ENCODE measurements at places on chromosomes 11 and 22.

GRCh38 chr11:10933455-10934292 is 75.8 kb upstream of the ZBED5 start:
- DNase-seq = peak; percentile 76

GRCh38 chr11:133988686-133989410 is 32.1 kb upstream of the IGSF9B start:
- no peak for DNase-seq

GRCh38 chr11:68051191-68052136 is 12.6 kb downstream of the TCIRG1 start:
- DNase-seq = no peak

DNA sequence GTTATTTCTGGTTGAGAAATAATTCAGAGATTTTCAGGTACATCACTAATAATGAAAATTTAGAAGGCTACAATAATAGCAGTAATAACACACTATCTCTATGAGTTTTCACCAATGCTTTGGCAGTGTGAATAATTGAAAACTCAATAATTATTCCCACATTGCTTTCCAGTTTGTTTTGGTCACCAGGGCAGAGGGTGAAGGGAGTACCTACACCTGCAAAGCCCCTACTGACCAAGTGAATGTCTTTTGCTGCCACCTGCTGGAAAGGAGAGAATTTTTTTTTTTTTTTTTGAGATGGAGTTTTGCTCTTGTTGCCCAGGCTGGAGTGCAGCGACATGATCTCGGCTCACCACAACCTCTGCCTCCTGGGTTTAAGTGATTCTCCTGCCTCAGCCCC is 3.2 kb downstream of the NELL1 start:
- no peak for DNase-seq

- no peak for DNase-seq
Measured at GRCh38 chr11:75780888-75781287, 12.3 kb downstream of the DGAT2 start.

DNA sequence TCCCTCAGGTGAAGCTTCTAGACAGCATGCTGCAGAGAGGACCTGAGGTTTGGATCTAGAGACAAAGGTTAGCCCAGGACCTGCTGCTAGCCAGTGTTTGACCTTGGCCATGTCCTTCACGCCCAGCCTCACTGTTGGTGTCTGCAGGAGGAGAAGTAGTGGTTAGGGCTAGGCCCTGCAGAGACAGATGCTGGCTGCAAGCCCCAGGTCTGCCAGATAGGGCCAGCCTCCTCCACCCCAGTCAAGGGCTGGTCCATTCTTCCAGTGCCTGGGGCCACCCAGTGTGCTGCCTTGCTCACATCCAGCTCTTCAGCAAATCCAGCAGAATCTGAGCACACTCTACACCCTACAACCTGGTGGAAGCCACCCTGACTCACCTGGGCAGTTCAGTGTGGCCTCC is 21.5 kb upstream of the MIEF1 start:
- DNase-seq = no peak

- DNase-seq = no peak
Measured at GRCh38 chr22:44554411-44554810, 56.4 kb upstream of the RTL6 start.

- no peak for DNase-seq
Measured at GRCh38 chr11:132402071-132402684, 1031.8 kb downstream of the NTM start.

GRCh38 chr22:27406389-27406861 is 395.1 kb downstream of the MN1 start:
- DNase-seq = no peak

DNA sequence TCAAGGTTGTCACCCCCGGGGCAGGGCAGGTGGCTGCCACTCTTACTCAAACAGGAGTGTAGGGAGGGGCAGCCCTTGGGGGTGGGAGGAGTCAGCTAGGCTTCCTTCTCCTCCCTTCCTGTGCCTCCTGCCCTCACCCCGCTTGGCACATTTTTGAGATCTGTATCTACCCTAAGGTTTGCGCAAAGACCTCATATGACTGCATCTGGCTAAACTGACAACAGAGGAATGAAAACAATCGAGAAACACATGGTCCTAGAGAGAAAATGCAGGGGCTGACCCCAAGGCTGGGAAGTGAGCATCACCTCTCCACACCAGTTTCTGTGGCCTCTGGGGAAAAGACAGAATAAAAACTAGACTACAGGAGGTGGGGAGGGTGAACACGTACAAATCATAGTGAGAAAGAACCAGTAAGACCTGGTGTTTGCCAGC is 28.1 kb downstream of the IGSF9B start:
- DNase-seq = no peak

DNA sequence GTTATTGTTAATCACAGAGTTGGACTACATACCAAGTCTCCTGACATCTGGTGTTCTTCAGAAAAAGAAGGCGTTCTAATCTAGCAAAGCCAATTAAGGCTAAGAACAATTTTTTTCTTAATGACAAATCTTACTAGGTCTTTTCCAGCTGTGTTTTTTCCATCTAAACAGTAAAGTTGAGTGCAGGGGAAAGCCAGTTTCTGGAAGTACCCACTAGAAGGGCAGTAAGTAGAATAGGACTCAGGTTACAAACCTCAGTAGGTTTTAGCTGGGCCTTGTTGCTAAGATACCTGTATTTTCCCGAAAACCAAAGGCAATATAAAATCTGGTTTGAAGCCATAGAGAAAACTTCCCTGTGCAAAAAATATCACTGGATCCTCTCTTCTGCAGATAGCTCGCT is 351.9 kb downstream of the ETS1 start:
- no peak for DNase-seq

GRCh38 chr22:24304062-24304675 is 33.5 kb downstream of the SPECC1L start:
- DNase-seq = no peak

- no peak for DNase-seq
Measured at GRCh38 chr11:116122697-116123472, 618.7 kb upstream of the CADM1 start.

- no peak for DNase-seq
Measured at GRCh38 chr11:13958641-13959400, 3.7 kb upstream of the SPON1 start.

- no peak for DNase-seq
Measured at GRCh38 chr11:69075421-69076128, 26.8 kb downstream of the TPCN2 start.

DNA sequence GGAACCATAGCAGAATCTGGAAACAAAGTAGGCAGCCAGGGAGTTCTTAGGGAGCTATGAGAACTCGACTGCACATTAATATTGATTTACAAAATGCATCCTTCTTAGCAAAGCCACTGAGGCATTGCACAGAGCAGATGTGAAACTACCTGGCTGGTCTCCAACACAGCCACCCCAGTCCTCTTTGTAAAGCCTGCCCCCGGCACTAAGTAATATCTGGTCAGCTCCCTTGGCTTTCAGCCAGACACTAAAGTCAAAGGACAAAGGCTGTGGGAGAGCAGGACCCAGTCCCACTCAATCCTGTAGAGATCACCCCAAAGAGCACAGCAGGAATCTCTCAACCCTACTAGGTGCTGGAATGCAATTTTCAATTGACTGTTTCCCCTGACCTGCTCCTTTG is 12.8 kb downstream of the XRRA1 start:
- no peak for DNase-seq

DNA sequence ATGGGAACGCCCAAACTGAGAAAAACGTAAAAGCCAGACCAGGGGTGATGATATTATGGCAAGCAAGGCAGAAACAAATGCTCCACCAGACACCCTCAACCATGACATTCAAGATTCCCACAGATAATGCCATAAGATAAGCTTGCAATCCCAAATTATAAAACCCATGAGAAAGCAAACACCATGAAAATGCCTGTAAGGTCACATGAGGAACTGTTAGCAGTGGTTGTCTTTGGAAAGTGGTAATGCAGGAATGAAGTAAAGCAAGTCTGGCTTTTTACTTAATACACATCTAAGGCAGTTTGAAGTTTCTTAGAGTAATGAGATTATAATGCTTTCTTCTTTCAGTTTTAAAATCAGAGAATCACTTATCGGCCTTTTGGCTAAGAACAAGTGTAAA is 111.0 kb downstream of the MN1 start:
- DNase-seq = no peak

- no peak for DNase-seq
Measured at GRCh38 chr11:118258410-118258809, 5.7 kb downstream of the MPZL2 start.

DNA sequence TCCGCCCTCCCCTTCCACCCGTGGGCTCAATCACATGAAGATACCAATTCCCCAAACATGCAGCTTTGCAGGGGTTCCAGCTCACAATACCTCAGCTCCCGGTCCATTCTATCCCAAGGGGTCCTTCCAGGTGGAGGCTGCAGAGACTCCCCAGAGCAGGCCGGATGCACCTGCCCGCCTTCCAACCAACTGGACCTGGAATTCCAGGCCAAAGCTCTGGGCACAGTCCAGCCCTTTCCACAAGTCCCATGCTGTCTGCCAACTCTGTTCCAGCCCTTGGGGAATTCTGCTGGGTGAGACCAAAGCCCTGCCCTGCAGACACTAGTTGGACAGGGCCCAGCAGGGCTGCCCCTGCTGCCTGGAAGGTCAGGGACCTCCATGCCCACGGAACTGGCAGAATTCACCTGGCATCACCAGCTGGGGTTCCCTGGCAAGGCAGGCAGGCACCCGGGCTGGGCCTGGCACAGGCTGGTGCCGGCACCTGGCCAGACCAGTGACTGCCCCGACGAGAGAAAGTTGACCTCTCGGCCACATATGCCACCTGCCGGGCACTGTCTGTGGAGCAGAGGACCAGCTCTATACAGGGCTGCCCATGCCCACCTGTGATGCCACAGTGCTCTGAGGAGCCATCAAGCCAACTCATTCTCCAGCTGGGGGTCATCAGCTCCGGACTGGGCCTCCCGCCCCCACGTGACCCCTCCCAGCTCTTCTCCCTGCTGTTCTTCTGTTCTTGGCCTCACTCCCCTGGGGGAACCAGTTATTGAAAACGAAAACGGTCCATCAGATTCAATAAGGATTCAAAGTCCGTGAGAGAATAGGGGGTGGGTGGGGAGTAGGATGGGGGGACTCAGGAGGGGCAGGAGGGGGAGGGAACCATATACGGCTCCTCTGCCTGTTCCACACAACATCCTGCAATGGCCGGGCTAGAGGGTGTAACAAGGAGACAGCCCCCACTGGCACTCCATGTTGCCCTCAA is 4.7 kb downstream of the SYT7 start:
- no peak for DNase-seq

DNA sequence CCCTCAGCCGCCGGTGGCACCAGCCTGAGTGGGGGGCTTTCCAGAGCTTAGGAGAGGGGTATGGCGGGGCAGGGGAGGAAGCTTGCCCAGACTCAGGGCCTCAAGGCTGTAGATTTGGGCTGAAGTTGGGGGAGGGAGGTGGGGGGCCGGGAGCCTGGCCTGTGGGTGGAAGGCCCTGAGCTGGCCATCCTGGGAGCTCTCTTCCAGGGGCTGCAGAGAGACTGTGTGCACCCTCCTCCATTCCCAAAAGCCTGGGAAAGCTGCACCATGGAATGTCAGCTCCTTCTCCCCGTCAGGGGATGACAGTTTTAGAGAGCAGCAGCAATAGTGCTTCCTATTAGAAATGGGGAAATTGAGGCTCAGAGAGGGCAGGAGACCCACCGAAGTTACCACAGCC is 1.0 kb downstream of the SYT12 start:
- no peak for DNase-seq

GRCh38 chr11:25068451-25068850 is 571.6 kb downstream of the LUZP2 start:
- DNase-seq = no peak

GRCh38 chr22:39808081-39808480 is 85.5 kb downstream of the ENTHD1 start:
- DNase-seq = no peak

DNA sequence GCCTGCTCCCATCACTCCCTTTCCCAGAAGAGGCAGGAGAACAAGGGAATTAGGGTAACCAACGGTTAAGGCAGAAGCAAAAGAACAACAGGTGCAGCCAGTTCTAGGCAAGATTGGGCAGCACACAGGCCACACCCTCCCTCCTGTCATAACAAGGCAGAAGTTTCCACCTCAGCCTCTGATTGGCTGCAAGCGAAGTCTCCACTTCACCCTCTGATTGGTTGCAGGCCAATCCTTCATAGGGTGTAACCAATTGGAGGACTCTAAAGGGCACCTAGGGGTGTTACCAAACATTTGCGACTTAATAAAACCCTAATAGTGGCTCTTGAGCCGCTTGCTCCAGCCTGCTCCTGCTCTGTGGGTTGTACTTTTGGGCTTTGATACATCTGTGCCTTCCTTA is 153.8 kb downstream of the CACNA1I start:
- no peak for DNase-seq

DNA sequence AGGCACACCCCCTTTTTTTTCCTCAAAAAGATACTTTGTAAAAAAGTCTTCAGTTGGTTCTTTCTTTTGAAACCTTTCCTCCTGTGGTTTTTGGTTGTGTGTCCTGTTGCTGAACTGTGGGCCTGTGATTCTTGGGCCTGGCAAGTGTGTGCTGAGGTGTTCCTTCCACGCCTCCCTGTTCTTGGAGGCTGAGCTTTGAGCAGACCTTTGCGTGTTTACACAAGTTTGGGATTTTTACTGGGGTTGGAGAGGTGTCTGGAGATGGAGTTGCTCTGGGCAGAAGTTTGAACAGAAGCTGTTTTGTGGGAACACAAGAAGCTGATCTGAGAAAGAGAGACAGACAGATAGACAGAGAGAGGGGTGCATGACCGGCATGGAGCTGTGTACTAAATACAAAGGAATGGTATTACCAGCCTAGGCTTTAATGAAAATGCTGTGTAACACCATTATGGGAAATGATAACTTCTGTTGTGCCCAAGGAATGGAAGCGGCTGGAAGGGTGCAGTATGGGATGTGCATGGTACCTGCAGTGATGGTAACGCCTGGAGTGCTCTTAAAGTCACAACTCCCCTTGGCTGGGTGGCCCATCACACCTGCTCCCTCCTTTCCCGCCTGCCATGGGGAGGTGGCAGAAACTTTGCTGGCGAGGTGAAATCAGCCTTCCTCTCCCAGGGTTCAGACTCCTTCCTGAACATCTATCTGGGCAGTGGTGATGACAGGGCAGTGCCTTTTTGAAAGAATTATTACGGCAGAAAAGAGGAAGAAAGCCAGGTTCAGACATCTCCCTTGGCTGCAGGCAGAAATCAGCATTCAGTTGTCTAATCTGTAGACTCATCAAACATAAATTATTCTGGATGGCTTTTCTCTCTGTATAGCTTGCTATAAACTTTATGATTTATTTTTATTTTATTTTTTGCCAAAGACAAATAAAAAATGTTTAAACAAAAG is 70.4 kb downstream of the LDLRAD3 start:
- no peak for DNase-seq

DNA sequence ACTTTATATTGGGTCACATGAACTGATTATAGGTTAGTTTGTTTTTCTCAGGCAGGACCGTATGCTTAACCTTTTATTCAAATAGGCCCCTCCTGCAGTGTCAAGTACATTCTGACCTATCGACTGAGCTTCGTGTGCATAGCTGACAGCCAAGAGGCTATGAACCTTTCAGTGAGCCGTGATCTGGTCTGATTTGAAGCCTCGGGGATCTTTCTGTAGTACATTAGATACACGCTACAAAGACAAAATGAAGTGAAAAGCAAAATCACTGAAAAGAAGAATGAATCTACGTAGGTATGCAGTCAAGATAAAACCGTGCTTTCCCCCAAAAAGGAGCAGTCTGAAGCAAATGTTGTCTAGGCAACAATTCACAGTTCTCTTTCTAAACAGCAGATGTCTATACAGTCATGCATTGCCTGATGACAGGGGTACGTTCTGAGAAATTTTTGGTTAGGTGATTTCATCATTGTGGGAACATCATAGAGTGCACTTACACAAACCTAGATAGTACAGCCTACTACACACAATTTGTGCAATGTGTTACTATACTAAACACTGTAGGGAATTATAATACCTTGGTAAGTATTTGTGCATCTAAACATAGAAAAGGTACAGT is 18.1 kb downstream of the JHY start:
- no peak for DNase-seq

- DNase-seq = no peak
Measured at GRCh38 chr11:114166897-114167323, 107.4 kb downstream of the ZBTB16 start.

Data from GDM1 (cell line).